ENCODE measurements at places on chromosomes 7 and 10. TPM values are rescaled to one million over a fixed set of nuclear protein-coding genes. Genes with fewer than 3 reads are reported as not detected.

DNA sequence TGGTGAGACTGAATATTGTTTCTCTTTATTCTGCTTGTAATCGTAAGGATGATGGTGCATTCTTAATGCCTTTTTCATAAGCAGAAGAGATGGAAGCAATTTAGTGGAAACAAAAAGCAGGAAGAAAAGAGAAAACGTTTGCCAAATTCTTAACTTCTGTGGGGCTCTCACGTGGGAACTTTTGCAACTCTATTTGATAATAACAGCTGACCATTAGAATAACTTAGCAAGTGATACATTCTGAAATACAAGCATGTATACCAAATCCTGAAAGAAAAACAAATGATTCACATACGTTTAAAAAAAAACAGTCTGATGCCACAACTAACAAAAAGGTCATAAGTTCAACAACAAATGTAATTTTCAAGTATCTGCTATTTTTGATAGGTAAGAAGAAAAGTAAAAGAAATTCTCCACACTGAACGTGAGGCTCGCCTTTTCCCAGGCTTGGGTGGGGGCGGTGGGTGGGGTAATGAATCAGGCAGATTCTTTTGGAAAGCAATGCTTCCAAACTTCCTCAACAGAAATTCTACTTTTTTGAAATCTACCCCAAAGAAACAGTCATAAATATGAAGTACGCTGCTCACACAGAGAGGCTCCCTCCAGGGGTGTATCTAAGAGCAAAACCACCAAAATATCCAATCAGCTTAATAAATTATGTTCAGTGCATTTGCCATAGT, 446.2 kb upstream of the MGMT start:
- DNase-seq: no peak

DNA sequence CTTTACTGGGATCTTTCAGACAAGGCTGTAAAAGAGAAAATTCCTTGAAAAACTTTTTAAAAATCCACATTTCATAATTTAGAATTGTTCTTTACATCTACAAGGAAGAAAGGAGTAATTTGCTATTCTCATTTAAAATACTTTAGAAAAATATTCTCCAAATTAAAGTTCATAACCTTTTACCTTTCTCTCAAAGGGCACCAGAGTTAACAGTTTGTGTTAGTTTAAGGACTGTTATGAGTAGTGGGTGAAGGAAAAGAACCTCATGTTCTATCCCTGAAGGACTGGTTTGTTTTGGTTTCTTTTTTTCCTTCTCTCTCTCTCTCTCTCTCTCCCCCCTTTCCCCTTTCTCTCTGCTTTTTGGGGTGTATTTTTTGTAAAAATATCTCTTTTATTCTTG, 4.1 kb downstream of the AGMO start:
- no peak for DNase-seq

- peak; percentile 37 for DNase-seq
These were observed 21.8 kb downstream of the NET1 start for GRCh38 chr10:5434017-5434753.

- no peak for DNase-seq
These were observed 4.5 kb downstream of the MBL2 start for GRCh38 chr10:52768001-52768532.

DNA sequence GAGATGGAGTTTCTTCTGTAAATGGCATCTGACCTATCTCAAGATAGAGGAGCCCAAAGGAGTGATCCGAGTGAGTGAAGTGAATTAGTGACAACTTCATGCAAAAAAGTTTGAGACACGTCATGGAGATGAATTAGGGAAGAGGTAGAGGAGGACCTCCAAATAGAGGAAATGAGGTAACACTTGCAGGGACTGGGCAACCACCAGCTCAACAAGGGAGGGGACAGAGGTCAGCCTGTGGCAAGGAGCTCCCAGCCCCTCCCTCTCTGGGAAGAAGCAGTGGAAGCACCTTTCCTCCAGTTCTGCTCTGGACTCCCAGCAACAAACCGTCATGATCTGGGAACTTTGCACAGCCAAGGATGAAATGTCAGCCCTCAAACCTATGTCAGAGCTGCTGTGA, 83.5 kb upstream of the IKZF1 start:
- DNase-seq: no peak

DNA sequence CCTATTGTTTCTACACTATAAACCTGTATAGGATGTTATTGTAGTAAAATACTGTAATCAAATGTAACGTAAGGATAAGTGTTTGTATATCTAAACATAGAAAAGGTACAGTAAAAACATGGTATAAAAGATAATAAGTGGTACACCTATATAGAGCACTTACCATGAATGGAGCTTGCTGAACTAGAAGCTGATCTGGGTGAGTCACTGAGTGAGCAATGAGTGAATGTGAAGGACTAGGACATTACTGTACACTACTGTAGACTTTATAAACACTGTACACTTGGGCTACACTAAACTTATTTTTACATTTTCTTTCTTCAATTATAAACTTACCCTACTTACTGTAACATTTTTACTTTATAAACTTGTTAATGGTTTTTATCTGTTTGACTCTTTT, 732.9 kb upstream of the LRRN3 start:
- no peak for DNase-seq

- DNase-seq: no peak
These were observed 575 bp downstream of the PLPP4 start for GRCh38 chr10:120457431-120458172.

DNA sequence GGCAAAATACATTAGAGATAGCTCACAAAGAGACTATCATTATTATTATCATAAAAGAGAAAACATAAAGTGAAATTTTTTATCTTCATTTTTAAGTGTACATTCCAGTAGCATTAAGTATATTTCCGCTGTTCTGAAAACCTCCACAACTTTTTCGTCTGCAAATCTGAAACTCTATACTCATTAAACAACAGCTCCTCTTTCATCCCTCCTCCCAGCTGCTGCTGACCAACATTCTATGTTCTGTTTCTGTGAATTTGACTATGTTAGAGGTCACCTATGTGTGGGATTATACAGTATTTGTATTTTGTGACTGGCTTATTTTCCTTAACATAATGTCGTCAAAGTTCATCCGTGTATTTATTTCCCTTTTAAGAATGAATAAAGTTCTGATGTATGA, 429.3 kb upstream of the TPK1 start:
- no peak for DNase-seq

Gene VGF
- total RNA-seq: not detected

Gene CDC14C
- not detected for total RNA-seq

All from naive thymus-derived CD8-positive, alpha-beta T cell (primary cell).